ENCODE measurements at places on chromosomes 2 and 18.

DNA sequence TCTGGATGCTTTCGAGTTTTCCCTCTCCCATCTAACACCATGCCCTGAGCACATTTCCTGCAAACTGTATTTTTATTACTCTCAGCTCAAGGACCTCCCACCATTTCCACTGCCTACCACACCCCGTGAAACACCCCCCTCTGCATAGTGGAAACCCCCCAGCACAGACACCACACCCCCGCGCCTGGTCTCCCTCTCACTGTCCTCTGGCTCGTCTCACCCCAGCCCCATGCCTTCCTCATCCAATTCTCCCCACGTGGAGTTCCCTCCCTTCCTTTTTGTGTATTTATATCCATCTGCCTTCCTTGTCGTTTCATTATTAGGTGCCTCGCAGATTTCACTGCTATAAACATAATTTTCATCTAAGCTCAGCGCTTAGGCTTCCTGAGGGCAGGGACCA is 307.5 kb downstream of the CELF4 start:
- no peak for DNase-seq

DNA sequence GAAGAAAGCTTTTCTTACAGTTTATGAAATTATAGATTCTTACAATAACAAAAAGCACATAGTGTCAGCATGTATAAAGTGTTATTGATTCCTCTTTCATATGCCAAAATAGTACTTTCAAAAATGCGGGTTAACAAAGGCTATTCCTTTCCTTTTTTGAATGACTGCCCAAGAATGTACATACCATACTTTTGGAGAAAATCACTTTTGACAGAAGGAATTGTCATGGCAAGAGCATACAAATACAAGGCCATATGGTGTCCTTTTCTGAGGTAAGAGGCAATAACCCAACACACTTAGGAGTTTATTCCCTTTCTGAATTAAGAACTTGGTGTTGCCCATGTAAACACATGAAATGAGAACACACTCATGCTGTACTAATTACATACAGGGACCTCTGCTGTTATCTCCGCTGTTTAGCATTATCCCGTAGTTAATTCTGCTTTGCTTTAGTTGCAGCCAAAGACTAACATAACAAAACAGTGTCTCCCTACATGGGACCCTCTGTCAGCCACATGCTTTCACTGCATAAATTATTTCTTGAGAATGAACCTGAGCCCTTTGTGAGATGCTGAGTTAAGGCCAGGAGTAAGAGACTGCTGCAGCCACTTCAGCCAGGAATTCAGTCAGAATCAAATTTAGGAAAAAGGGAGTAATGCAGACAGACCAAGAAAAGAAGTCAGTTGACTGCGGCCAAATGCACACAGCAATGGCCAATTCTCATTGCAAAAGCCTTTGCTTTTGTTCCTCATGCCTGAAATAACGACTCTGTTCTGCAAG is 67.0 kb downstream of the CDH2 start:
- no peak for DNase-seq

DNA sequence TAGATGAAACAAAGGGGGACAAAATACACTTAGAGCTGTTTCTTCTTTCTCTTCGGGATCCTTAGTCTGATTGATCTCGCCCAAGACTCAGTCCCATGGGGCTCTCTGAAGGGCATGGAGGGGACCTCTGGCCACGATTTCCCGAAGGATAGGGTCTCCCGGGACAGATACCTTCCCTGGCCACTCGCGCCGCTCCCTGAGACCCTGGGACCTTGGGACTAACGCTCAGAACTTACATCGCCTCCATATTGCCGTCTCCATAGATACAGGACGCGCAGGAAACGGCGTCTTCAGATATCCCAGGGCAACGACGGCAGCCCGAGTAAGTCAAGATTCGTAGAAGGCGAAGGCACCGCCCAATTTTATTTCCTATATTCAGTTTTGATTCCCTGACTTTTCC is at the start of gene CFAP65:
TSS of gene CFAP65 (minus strand) at position 265 of the 400 bp plus-strand sequence. CDS start 2,468 bp downstream, outside the sequence.
- DNase-seq, result peak; percentile 64

DNA sequence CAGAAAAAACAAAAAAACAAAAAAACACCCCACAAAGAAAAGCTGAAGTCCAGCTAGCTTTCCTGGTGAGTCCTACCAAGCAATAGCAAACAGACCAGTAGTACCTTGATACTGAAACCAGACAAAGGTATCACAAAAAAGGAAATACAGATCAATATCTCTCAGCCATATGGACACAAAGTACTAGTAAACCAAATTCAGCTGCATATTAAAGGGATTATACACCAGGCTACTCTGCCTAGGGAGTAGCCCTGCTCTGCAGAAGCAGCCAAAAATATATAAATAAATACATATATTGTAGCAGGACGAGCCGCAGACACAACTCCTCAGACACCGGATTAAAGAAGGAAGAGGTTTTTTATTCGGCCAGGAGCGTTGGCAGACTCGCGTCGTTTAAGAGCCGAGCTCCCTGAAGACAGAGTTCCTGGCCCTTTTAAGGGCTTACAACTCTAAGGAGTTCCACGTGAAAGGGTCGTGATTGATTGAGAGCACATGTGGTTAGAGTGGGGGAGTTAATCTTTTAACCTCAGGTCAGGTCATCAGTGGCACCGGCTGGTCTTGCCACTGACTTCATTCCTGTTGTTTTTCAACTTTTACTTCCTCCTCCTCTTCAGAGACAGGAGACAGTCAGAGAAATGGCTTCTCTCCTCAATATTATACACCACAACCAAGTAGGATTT is 38.4 kb upstream of the DTNB start:
- no peak for DNase-seq

DNA sequence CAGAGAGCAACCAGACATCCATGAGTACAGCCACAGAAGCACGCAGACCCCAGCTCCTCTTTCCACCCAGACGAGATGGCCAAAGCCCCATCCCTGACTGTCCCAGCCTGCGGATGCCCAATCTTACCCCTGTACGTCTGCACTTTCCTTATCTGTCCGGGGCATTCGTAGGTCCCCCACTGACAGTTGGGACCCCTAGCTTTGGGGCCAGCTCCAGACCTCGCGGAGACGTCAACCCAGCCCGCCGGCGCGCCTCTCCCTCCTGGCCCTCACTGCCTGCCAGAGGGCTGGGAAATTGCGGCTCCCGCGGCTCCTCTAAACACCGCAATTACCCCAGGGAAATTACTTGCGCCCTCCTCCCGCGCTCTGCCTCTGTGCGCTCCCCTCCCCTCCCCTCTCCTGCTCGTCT is 2.3 kb downstream of the ECEL1 start:
- peak; percentile 7 for DNase-seq

DNA sequence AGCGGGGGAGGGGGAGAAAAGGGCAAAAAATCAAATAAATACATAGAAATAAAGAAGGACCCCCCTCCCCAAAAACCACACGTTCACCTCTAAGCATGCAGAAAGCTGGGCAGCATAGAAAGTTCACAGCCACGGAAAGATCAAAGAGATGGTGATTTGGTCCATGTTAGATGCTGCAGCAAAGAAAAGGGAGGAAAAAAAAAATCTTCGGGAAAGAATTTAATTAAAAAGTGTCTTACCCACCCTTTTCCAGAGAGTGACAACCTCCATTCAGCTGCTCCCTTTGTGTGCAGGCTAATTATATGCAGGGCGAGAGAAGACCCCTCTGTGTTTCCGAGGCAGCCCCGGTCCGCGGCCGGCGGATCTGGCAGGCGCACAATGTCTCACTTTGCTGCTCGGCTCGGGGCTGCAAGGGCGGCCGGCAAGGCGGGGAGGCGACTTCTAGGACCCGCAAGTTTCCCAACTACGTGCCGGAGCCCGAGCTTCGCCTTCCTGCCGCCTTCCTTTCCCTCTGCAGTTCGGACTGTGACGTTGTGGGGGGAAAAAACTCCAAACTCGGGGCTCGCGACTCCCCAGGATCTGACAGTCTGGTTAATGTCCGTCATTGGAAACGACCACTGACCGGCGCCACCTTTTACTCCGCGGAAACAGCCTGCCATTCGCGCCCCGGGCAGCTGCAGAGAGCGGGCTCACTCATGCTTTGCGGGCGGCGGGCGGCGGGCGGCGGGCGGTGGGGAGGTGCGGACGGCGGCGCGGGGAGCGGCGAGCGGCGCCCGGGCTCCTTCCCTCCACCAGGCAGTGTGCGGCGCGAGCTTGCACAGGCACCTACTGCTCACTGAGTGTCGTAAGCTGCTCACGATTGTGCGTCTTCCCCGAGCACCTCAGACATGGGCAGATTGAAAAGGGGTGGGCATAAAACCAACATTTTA is at the start of gene LRRTM1:
TSS of gene LRRTM1 (minus strand) at position 844 of the 929 bp plus-strand sequence. CDS start 933 bp downstream, outside the sequence.
- peak; percentile 69 for DNase-seq

DNA sequence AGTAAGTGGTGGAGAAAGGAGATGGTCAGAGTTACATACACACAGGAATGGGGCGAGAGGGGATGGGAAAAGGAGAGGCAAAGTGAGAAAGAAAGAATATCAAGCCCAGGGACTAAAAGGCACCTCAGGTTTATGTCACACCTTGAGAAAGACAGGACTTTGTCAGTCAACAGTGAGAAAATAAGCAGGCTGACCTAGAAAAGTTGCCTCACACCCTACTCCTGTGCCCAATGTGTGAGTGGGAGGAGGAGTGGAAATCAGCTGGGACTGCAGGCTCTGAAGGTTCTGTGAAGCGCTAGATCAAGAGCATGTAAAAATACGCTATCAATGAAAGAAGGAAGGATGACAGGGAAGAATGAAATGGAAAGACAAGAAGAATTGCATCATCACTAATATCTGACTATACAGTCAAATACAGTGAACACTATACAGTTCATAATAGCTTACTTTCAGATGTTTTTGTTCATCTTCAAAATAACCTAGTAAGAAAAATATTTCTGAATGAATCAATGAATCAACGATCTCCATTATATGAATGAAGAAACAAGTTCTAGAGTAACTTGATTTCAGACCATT is 10.7 kb downstream of the VPS54 start:
- DNase-seq, result no peak

GRCh38 chr2:178441426-178441825 is 9.5 kb downstream of the PRKRA start:
- DNase-seq, result no peak

DNA sequence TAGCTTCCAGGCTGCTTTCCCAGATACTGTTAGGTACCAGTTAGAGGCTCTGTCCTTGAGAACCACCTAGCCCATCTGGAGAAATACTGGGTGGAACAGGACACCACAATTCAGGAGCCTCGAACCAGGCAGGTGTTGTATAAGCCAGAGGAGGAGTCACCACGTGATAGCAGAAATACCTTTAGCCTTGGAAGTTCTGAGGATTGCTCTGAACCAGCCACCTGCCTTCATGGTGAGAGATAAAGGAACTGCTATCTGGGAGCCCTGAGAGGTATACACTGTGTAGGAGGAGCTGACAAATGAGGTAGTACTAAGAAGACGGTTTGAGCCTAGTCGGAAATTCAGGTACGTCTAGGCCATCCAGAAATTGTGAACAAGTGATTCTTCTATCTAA is 7.6 kb upstream of the GPBAR1 start:
- no peak for DNase-seq

DNA sequence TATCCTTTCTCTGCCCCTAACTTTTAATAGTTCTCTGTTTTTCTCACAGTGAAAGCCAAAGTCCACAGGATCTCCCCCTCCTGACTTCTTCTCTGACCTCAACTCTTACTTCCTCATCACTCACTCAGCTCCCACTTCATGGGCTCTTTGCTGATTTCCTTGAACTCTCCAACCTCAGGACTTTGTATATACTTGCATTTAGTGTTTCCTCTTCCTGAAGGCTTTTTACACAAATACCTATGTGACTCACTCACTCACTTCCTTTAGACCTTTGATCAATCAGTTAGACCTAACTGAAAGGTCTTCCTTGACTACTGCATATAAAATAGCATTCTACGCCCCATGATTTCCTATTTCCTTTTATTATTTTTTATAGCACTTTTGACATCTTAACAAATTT is 233.1 kb upstream of the MEX3C start:
- no peak for DNase-seq

DNA sequence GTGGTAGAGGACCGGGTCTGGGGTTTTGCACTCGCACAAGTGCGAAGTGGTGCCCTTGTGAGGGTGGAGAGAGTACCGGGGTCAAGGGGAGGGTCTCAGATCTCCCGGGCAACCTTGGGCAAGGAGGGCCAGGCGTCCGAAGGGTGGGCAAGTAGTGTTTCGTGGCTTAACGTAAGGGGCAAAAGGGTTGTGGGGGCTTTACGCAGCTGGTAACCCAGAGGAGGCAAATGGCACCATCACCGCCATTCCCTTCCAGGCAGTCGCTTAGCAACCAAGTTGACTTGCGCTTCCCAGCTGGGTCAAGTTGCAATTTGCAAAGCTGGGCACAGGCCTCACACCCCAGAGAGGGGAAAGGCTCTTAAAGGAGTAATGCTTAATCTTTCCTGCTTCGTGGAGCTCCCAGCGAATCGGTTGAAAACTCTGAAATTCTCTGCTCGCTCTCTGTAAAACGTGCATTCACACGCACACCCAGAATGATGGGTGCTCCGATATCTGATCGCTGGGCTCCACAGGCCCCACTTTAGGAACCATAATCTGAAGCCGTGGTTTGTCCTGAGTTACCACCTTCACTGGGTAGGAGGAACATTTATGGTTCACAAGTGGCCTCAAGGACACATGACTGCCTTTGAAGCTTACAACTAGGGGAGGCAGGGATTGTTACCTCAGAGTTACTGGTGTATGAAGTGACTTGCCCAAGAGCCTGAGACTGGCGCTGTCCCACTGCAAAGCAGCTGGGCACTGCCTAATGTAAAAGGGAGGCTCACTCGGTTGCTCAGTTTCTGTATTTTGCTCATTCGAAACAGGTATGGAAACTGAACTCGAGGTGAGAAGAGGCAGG is 127.9 kb downstream of the UXS1 start:
- no peak for DNase-seq

GRCh38 chr2:148876595-148877402 is 1.8 kb downstream of the KIF5C start:
- DNase-seq, result peak; percentile 67

GRCh38 chr2:113692698-113693428 is 63.6 kb downstream of the SLC35F5 start:
- no peak for DNase-seq

DNA sequence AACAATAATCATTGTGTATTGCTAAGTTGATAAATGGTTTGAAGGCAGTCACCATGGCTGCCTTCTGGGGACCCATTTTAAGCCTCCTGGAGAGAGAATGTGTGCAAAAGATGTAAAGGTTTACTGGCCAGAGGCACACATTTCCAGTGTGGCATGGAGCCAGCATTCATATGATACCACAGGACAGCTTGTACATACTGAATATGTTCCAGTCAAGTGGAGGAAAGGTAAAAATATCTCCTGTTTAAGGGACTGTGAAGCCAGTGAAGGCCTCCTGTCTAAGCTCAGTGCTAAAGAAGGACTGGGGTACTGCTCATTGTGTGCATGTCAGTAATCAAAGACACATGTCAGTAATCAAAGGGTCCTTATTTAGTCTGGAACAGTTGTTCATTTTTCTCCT is 119.2 kb downstream of the BABAM2 start:
- DNase-seq, result no peak

GRCh38 chr2:75238670-75239330 is 39.5 kb upstream of the TACR1 start:
- no peak for DNase-seq
